ENCODE measurements at places on chromosomes 2 and 18.

GRCh38 chr2:201785135-201785534 is 4.4 kb upstream of the ALS2 start:
- DNase-seq: no peak

DNA sequence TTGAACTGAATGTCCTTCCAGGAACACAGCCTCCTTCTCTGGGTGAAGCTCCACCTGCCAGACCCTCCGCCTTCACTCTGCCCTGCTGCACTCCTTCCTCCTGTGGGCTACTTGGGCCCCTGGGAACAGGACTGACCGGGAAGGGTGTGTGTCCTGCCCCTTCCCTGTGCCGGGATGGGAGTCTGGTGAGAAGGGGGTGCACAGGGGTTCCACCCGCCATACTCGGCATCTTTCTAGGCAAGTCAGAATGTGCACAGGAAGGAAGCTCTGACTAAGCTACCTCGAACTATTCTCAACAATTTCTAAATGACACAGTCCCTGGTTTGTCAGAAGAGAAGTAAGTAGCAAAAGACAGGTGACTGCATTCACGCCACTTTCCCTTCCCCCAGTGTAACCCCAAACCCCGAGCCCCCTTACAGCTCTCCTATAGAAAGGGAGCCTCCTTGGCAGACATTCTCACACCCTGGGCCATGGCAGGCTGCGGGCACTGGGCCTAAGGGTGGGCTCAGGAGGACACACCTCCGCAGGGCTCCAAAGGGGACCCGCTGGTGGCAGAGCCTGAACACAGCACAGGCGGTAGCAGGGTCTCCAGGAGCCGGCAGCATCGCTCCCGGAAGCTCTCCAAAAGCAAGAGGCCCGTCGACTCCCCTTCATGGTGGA is 184.1 kb downstream of the HDAC4 start:
- peak; percentile 6 for DNase-seq

GRCh38 chr18:56823986-56824565 is 172.9 kb downstream of the WDR7 start:
- DNase-seq: no peak

- no peak for DNase-seq
Measured at GRCh38 chr2:164824872-164825271, 16.8 kb downstream of the COBLL1 start.

DNA sequence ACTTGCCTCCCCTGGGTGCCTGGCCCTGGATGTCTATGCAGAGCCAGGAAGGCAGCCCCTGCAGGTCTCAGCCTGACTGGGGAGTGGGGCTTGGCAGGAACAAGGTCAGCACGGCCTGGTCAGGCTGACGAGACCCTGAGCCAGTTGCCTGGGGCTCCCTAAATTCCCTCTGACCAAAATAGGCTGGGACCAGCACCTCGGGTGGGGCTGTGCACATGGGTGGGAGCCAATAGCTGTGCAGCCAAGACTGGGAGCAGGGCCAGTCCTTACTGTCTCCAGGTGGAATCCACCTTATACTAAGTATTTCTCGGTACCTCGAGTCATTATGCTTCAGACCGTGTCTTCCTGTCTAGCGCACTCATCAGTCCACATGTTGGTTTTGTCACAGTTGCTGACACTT is 11.4 kb upstream of the IL1R2 start:
- no peak for DNase-seq

- no peak for DNase-seq
Measured at GRCh38 chr2:62099523-62100175, 96.3 kb upstream of the B3GNT2 start.

- DNase-seq: no peak
Measured at GRCh38 chr2:19409046-19409445, 50.6 kb upstream of the OSR1 start.

DNA sequence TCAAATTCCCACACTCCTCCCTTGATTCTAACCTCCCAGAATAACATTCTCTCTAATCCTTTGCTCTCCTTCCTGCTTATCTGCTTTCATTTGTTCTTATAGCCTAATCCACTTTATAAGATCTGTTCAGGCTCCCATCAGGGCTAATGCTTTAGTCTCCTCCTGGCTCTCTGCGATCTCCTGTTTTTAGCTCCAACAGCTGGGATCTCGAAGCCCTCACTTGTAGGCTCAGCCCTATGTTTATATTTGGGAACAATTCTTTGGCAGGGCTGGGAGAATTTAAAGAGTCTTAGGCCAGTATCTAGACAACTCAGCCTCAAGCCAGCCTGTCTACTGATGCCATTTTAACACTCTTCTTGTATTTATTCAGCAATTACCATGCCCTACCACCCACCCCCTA is 27.2 kb upstream of the RAPH1 start:
- DNase-seq: no peak

DNA sequence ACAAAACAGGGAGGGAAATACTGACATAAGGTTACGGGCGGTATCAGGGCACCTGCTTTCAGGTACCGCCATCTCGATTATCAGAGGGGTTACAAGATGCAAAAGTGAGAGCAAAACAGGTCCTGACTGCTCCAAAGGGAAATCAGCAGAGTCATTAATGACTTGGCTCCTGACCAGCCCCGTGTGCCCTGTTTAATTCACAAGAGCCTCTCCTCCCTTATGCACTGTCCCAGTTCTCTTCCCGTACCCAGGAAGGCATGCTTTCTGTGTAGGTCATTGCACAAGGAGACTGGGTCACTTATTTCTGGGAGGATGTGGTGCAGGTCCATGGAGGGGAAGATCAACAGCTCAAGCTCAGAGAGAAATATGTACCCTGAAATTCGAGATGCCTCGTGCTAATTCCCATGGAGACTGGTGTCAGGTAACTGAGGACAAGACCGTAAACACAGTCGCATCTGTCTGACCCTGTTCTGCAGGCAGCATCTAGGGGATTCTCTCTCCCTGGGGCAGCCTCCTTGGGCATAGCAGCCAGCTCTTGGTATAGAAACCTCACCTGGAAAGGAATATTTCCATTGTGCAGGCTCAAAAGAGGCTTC is 79.9 kb downstream of the HNRNPLL start:
- no peak for DNase-seq

- DNase-seq: no peak
Measured at GRCh38 chr18:25827961-25828561, 262.4 kb downstream of the SS18 start.

DNA sequence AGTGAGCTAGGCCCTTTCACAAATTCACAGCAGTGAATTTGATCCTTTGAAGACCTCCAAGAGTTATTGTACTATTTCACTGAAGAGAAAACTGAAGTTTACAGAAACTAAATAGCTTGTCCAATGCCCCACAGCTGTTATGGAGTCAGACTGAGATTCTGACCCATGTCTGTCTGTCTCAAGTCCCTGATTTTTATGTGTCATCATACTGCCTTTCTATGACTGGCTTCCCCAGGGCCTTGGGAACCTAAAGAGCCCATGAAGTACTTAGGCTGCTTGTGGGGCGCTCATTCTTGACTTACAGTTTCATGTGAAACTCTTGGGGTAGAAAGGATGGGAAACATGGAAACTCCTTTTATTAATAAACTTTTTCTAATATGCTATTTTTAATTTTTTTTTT is 107.7 kb downstream of the ATL2 start:
- DNase-seq: no peak

DNA sequence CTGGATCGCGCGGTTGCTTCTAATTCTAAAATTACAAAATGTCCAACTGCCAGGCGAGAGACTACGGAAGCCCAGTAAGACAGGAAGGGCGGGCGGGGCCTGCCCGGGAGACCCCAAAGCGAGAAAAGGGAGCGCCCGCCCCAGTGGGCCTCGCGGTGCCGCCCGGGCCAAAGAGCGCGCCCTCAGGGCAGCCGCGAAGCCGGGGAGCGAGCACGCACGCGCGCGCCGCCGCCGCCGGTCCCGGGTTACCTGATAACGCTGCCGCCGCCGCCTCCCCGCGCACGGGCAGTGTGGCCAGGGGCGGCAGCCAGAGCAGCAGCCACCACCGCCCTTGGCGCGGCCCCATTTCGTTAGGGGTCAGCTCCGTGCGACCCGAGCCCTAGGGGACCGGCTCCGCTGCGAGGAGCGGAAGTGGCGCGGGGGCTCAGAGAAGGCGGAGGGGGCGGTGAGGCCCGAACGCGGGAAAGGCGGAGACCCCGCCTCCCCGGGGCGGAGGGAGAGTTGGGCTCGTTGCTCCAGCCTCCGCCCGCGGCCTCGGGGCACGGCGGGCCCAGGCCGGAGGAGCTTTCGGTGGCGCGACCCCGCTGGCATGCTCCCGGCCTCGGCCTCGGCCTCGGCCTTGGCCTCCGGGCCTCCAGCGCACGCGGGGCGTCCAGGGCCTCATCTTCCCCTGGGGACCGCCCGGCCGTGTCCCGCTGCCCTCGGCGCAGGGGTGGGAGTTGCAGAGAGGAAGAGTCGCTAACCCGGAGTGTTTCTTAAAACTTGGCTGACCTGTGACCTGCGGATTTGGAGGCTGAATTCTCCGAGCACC is at the start of gene NEMP2:
NEMP2 (minus strand) TSS at position 413 of the 811 bp plus-strand sequence; CDS start at position 346, 67 bp downstream.
- DNase-seq: peak; percentile 84

- DNase-seq: no peak
Measured at GRCh38 chr2:223306371-223306770, 254.4 kb downstream of the KCNE4 start.

- no peak for DNase-seq
Measured at GRCh38 chr18:45621061-45621511, 5.8 kb downstream of the SLC14A2 start.

DNA sequence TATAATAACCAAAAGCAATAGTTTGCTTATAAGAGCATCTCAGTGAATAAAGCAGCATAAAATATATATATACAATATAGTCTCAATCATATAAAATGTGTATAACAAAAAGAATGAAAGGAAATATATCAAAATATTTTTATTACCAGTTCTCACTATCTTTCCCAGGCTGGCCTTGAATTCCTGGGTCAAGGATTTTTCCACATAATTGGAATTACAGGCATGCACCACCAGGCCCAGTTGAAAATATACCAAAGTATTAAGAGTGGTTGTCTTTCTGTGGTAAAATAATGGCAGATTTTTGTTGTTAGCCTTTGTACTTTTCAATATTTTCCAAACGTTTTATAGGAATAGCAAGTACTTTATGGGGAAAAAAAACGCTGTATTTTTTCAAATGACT is 8.6 kb upstream of the TLK1 start:
- DNase-seq: no peak

GRCh38 chr2:29603341-29603740 is 318.0 kb downstream of the ALK start:
- no peak for DNase-seq

- DNase-seq: no peak
Measured at GRCh38 chr2:201362396-201362795, 5.3 kb upstream of the FLACC1 start.

- DNase-seq: no peak
Measured at GRCh38 chr2:15162620-15163019, 398.5 kb downstream of the NBAS start.

- no peak for DNase-seq
Measured at GRCh38 chr2:207676827-207677354, 34.5 kb upstream of the CCNYL1 start.

DNA sequence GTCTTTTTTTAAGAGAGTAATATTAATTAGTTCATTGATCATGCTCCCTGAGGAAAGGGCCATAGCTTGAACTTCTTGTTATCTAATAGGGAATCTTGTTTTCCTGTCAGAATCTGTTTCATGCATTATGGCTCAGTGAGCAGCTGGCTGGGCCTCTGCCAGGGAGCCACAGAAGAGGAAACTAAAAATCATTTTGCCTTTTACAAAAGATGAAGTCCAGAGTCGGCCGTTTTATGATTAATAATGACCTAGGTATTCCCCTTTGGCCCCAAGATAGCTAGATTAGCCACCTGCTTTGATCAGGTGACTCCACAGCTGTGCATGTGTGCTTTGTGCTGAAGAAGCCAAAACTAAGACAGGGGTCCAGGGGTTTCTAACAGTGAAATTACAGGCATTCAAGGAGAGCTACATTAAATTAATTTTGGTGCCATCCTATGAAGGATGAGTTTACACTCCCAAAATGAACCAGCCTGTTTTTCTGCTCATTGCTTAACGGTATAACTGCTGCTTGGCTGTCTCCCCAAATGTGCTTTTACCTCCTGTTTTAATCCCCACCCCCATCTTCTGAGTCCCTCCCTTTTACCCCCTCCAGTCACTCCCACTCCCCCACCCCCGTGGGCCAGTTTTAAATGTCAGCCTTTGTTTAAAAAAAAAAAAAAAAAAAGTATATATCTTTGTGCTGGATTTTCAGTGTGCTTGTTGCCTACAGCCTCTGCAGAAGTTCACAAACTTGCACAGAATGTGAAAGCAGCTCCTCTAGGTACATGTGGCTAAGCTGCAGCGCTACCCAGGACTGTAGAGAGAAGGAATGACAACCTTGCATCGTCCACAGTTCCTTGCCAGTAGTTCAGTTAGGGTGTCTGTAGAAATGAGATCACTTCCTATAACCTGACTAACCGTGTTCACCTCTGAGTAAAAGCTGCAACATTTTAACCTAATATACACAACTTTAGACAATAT is 93.1 kb downstream of the CABLES1 start:
- no peak for DNase-seq

- no peak for DNase-seq
Measured at GRCh38 chr2:105784589-105784988, 39.9 kb downstream of the NCK2 start.

GRCh38 chr2:180374502-180375281 is 367.6 kb upstream of the CWC22 start:
- no peak for DNase-seq

GRCh38 chr2:33314541-33314940 is 161.9 kb upstream of the RASGRP3 start:
- no peak for DNase-seq

DNA sequence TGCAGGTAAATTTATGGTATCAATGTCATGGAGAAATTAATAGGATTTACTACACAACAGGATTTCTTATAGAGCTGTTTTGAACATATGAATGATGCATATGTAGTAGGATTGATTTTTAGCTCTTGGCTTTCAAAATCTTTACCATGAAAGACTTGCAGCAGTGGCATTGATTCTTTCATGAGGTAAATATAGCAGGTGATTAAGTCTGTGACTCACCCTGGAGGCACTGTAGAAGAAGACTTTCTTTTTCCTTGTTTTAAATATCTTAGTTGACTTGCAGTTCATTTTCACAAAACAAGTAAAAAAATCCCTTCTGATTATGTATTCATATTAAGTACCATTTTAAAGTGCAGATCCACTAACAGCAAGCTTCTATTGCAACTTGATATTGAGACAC is 463.0 kb downstream of the FBXO15 start:
- no peak for DNase-seq

DNA sequence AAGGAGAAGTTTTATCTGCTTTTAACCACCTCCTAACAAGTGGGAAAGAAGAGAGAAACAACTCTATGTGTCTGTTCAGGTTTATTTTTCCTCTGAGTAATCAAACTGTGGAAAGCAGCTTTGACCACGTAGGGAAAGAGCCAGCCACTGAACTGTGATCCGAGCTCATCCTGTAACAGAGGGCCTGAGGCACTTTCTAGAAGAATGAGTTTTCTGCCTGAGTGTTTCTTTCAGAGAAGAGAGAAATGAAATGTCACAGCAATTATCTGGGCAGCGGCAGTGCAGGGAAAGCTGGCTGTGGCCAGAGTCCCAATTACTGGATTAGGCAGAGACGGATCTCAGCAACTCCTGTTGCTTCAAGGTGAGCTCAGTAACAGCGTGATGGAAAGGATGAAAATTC is 151.9 kb downstream of the CD226 start:
- DNase-seq: no peak

GRCh38 chr2:8501061-8501720 is 180.7 kb upstream of the ID2 start:
- no peak for DNase-seq

All from stimulated activated CD8-positive, alpha-beta memory T cell treated with anti-CD3 and anti-CD28 coated beads, Interleukin-2, amount 100 ng/mL, for 48 hours (primary cell).